ENCODE measurements at places on chromosomes 3 and 15.

GRCh38 chr15:66387163-66388042 is 691 bp downstream of the MAP2K1 start:
- DNase-seq, result no peak

DNA sequence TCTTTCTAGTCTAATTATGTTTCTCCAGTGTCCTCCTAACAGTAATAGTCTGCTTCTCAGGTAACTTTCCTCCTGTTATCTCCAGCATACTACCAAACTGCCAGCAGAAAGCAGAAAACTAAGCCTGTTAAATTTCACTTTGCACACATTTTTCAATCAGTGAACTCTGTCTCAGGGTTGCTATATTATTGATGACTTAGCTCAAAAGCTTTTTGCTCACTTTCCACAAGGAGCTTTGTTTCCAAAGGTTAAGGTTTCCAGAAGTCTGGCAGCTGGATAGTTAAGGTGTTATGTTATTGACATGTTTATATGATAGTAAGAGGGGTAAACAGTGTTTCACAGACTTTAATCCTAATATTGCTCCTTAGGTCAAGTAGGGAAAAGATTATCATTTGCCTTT is 5.1 kb downstream of the TRPM7 start:
- DNase-seq, result no peak

- peak; percentile 64 for DNase-seq
Measured at GRCh38 chr15:100873029-100873677, 6.5 kb upstream of the ALDH1A3 start.

DNA sequence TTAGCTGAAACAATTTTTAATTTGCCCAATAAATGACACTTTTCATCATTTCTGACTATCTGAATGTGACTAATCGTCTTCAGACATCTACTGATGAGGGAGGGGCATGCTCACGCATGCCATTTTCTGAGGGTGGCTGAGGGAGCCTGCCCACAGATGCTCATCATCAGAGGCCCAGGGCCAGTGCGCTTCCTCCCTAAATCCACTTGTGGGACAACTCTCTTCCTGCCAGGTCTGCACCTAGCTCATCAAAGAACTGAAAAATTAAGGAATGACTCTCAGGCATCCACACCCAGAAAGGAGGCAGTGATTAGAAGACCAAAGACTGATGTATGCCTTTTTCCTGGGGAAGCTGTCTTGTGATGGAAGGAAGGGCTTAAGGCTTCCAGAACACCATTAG is 22.8 kb downstream of the RTP3 start:
- no peak for DNase-seq

DNA sequence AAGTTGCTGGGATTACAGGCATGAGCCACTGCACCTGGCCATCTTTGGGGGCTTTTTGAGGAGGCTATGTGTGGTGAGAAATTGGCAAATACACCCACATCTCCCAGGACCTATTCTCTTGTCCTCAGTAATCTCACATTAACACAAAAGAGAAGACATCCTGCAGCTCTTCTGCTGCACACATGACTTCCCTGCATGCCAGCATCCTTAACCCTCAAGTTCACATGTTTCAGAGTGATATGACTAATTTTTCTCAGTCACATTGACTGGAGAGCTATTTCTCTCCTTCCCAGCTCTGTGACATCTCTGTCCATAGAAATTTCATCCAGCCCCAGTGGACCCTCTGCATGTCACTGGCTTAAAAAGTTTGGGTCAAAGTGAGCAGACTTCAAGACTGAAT is 1.9 kb upstream of the SKIC8 start:
- DNase-seq, result no peak

DNA sequence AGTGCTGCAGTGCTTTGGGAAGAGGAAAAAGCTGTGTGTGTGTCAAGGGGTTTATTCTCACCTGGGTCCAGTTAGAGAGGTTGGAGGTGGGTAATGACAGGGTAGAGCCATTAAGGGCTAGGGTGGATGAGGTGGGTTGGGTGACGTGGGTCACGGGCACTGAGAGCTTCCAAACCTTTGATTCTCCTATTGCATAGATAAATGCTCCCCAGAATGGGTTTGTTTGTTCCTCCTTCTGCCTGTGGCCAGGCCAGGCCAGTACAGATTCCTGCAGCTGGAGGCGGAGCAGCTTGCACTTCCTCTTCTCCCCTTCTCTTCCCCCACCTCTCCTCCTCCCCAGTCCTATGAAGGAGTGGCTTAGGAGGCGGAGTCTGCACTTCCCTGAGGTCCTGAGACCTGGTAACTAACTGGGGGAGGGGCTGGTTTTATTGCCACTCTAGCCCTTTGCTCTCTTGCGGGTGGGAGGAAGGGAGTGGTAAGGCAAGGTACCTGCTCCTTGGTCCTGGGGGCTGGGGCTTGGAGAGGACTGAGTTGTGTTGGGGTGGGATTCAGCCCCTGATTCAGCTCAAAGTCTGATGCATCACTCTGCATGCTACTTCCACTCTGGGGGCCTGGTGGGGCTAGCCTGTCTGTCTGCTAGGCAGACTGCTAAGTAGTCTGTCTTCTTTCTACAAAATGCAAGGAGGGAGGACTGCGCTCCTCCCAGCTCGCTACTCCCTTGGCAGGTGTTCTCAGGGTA is 3.5 kb downstream of the SPINT1 start:
- DNase-seq, result no peak

GRCh38 chr15:52039925-52040781 is 21.1 kb downstream of the MAPK6 start:
- DNase-seq, result no peak

DNA sequence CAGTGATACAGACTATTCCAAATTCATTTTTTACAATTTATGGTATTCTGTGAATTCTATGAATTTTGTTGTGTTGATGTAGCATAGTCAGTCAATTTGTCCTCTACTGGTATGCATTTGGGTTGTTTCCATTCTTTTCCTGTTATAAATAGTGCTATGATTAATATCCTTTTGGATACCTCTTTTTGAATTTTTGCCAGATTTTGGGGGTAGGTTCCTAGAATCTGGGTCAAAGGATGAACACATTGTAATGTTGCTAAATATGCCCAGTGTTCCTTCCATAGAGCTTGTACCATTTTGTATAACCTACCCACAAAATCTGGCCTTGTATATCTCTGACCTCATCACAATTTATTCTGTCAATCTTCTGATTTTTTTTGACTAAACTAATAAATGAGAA is 44.4 kb upstream of the C3orf38 start:
- DNase-seq, result peak; percentile 4

DNA sequence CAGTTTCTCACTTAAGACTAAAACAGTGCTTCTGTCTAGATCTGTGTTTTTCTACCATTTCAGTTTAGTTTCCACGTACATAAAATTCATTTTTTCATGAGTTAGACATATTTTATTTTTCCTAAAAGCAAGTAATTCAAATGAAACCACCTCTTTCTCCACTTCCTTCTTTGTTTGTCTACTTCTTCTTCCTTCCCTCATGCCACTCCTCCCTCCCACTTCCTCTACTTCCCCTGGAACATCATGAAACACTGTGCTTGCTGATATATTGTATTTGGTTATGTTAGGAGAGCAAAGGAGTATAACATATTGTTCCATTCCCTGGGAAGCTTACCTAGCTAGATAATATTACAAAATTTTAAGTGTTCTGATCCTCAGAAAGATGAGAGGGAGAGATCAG is 36.7 kb upstream of the GOLGA8B start:
- DNase-seq, result no peak

DNA sequence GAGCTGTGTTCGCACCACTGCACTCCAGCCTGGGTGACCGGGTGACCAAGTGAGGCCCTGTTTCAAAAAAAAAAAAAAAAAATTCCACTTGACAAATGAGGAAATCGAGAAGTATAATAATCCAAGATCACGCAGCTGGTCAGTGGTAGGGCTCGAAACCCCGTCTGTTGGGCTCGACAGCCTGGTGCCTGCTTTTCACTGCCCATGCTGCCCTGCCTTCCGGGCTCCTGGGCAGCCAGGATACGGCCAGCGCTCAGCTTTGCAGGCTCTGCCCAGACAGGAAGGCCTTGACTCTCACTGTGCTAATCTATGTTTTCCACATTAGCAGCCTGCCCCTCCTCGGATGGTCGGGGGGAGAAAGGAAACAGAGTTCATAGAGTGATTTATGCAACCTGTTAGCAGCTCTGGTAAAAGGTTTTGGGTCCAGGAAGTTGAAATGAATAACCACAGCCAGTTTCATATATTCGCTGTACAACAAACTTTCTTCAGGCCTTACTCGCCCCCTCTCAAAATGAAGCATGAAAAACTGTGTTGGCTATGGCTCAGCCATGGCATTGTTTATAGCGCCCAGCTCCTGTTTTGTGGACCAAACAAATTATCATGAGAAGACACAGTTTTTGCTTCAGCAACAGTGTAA is 108.8 kb downstream of the XXYLT1 start:
- no peak for DNase-seq

DNA sequence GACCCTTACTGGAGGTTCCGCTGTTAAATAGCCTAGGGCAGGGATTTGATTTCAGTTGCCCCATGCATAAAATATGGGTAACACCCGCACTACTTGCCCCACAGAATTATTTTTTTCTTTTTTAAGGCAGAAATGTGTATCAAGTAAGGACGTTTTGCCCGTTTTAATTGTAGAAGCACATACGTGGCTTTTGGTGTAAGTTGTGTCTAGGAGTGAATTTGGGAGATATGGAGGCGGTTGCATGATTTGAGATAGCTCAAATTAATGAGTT is 636 bp upstream of the LRRC58 start:
- DNase-seq, result no peak

DNA sequence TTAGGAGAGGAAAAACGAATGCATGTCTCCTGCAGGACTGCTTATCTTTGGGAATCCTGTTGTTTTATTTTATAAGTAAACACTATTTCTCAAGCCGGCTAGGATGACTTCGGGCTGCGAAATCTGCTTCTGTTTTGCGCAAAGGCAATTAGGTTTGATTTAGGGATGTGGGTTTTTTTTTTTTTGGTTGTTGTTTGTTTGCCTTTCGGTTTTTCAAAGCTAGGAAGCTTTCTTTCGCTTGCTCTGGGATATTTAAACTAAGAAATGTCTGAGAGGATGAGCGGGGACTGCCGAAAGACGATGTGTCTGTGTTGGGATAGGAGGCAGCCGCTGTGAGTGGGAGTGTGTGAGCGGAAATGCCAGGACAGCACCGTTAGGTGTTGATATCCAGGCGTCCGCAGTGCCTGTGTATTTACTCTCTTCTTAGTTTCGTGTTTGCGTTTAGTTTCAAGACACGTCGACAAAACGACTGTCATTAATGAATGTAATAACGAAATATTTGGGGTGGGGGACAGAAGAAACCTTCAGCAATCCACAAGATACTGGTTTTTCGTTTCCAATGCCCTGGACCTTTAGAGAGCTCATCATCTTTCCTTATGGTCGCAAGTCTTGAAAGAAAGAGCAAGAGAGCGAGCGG is 604 bp downstream of the ISL2 start:
- DNase-seq, result no peak

GRCh38 chr3:174126990-174127758 is 729.6 kb downstream of the NLGN1 start:
- DNase-seq, result no peak

GRCh38 chr15:95574053-95574452 is 756.4 kb upstream of the NR2F2 start:
- no peak for DNase-seq

DNA sequence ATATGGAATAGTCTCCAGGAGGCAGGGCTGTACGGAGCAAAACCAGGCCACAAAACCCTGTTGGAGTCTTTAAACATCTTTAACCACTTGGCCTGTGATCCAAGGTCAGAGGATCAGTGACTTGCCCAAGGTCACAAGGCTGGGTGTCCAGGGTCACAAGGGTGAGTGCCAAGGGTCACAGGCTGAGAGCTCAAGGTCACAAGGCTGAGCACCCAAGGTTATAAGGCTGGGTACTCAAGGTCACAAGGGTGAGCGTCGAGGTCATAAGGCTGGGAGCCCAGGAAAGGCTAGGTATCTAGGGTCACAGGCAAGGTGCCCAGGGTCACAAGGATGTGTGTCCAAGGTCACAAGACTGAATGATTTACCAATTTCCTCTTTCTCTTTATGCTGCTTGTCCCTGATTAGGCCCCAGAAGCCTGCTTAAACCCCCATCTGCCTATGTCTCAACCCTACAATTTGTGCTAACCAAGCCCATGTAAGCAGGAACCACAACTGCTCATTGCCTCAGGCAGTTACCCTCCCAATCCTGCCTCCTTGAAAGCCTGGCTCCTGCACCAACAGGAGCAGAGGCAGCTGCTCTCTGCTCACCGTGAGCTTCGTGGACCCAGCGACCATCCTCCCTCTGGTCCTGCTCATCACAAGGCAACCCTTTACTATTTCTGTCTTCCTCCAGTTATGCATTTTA is 51.5 kb downstream of the MGLL start:
- no peak for DNase-seq

- no peak for DNase-seq
Measured at GRCh38 chr3:110390372-110390771, 681.2 kb upstream of the NECTIN3 start.

GRCh38 chr15:81338170-81339007 is 14.4 kb upstream of the STARD5 start:
- peak; percentile 93 for DNase-seq

GRCh38 chr3:139108253-139108969 is 63.7 kb upstream of the PRR23C start:
- no peak for DNase-seq

DNA sequence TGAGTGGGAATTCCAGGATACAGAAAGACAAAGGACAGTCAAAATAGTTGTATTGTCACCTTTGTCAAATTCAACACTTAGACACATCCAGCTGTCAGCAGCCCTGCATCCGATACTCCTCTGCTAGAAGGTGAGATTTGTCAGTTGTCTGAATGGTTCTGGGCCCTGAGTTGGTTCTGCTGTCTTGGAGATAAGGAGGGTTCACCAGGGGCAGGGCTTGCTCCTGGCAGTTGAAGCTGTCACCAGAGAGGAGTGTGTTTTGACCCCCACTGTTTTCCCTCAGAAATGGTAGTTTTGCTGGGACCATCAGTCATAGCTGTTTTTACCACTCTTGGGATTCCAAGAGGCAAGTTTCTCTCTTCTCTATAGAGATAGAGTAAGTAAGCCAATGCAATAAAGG is 3.2 kb upstream of the KY start:
- no peak for DNase-seq

DNA sequence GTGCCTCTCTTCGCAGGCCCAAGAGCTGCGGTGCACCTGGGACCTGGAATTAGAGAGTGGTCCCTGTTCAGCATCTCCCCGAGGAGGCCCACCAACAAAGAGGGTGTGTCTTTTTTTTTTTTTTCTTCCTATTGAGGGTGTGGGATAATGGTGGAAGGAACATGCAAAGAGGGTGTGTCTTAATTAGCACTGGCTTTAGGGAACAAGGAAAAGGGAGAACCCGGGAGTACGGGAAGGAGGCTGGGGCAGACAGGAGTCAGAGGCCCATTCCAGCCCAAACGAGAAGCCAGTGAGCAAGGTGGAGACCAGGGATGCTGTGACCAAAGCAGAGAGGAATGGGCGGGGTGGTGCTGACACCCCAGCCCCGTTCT is 429 bp upstream of the LOXL1 start:
- no peak for DNase-seq

Measured in fibroblast of skin of left biceps (primary cell).